Activated CD8-positive, alpha-beta memory T cell treated with anti-CD3 and anti-CD28 coated beads, Interleukin-2, amount 50 U/mL, for 4 hours (primary cell): ENCODE measurements at places on chromosomes 3 and 15.

- DNase-seq = no peak
These were observed 601 bp upstream of the HYAL2 start for GRCh38 chr3:50323092-50323600.

- DNase-seq = no peak
These were observed 233.3 kb downstream of the RBMS3 start for GRCh38 chr3:29514170-29514569.

DNA sequence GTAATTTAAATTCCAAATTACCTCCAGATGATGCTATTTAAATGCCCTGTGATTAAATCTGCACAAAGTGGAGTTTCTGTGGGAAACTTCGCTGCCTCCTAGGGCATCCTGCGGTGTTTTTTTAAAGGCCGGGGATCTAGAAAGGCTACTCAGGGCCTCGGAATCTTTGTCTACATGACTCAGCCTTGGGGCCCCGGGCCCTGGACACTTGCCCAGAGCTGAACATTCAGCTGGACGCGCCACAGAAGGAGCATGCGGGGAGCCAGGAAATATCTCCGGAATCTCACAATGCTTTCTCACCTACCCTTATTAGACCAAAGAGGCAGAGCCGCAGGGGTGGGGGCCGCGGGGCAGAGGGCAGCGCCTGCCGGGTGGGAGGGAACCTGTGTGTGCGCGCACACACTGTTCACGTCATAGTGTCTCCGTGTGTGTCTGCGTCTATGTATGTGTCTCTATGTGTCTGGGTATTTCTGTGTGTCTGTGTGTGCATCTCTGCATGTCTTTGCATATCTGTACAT, 145.5 kb upstream of the TPM1 start:
- DNase-seq = no peak

DNA sequence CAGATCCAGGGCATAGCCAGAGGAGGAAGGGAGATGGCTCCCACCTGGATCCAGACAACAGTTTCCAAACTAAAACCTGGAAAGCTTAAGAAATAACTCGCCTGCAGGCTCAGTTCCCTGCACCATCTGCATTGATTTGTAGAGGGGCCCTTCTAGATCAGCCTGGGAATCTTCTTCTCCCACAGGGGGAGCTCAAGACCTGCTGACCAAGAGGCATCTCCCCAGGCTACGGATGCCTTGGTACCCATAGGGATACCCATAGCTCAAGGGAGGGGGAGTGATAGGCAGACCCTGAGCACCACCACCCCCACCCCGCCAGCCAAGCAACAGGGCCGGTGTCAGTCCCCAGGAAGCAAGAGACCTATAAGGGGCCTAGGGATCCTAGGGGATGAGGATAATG, 28.0 kb upstream of the DCLK3 start:
- DNase-seq = no peak

DNA sequence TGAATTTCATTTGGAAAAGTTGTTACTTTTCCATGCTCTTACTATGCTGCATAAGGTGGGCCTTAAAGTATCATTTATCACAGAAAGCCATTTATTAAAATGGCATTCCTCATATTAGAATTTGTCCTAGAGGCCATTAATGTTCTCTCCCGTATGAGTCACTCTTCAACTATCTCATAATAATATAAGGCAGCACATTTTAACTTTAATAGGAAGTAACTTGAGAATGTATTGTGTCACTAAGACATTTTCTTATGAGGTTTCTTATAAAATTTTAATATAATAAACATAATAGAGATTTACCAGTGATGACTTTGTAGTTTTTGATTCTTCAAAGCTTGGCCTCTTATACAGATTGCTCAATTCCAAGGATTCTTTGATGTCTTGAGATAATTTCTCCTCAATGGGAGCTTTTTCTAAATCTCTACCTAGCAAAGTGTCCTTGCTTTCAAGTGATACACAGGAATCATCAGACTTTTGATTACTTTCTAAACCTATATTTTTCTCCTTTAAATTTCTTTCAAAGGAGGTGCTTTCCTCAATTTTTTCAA, 74.7 kb downstream of the ZBBX start:
- DNase-seq = no peak

DNA sequence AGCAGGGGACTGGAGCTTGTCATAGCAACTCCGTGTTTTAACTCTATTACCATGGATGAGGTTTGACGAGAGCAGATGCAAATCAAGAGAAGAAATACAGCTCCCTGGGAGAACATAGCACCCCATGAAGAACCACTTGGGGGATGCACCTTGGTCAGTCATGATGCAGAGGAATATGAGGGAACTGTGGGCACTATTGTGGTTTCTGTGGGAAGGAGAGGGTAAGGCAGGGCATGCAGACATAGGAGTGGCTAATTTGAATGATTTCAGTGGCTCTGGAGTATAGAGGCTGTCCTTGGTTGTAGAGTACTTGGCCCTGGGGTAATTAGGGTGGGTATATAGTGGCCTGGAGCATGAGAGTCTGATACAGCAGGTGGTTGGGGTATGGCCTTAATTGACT, 131.9 kb downstream of the EDEM1 start:
- no peak for DNase-seq

- DNase-seq = peak; percentile 29
These were observed 52.6 kb downstream of the NMD3 start for GRCh38 chr3:161273589-161274218.

DNA sequence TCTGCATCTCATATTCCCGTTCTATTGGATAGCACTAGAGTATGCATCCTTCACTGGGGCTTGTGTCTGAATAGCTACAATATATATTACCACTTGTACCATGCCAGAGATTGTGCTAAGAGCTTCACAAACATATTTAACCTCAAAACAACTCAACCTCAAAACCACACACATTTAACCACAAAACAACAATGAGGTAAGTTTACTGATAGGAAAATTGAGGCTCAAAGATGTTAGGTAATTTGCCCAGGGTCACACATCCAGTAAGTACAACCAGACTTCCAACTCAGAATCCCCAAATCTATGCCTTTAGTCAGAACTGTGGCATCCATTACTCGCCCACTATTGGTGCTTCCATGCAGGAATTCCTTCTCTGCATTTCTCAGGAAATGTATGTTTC, 220.0 kb downstream of the FAM43A start:
- no peak for DNase-seq

GRCh38 chr3:5271372-5271683, 83.8 kb downstream of the EDEM1 start:
- DNase-seq = no peak

- no peak for DNase-seq
These were observed 67.9 kb downstream of the ATP8B4 start for GRCh38 chr15:50050986-50051743.

- no peak for DNase-seq
These were observed 16.2 kb downstream of the MBNL1 start for GRCh38 chr3:152284906-152285305.

DNA sequence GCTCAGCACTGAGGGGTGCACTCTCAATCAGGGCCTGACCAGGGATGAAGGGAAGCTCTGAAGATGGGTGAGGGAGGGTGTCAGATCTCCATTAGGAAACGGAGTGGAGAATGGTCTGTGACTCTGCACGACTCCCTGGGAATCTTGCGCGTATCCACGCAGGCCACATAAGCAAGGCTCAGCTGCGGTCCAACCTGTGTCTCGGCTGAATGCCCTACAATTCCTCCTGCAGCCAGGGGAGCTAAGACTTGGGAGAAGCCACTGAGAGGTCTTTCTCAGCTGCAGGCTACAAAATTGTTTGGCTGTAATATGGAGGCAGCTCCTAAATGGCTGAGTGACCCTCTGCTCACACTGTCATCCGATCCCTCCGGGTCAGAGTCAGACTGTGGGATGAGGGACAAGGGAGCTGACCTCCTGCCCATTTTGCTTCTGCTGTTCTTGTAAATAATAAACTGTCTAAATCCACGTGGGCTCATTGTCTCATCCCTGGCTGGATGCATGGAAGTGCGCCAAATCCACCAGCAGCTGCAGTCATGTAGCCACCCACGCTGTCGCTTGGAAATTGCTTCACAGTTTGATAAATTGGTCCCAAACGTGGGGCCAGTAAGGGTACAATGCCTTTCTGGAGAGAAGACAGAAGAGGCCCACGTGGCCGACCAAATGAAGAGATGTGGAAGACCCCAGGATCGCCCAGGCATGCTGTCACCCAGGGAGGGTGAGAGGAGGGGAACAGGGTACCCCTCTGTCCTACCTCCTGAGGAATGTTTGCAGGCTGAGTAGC, 30.5 kb downstream of the ALS2CL start:
- DNase-seq = no peak

DNA sequence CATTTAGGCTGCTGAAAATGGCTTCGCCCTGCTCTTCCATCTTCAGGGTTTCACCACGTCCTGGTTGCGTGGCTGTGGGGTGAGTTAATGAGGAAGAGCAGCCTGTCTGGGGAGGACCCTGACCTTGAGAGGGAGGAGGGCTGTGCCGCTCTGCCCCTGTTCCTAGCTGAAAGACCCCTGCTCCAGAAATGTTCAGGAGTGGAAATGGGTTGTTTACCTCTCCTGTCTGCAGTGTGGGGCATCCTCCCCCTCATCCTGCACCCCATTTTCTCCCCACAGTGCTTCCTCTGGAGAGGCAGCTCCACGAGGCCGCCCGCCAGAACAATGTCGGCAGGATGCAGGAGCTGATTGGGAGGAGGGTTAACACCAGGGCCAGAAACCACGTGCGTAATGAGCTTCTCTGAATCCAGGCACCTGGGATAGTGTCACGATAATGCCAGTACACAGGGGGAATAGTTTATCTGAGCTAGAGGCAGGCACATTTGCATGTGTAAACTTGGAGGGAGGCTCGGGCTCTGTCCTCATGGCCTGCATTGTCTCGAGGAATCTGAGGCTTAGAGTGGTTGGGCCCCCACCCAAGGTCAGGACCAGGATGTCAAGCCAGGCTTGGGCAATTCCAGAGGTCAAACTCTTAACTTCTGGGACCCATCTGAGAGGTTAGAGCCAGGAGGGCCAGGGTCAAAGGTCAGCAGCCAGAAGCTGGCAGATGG, 4.0 kb downstream of the ANKDD1A start:
- no peak for DNase-seq

DNA sequence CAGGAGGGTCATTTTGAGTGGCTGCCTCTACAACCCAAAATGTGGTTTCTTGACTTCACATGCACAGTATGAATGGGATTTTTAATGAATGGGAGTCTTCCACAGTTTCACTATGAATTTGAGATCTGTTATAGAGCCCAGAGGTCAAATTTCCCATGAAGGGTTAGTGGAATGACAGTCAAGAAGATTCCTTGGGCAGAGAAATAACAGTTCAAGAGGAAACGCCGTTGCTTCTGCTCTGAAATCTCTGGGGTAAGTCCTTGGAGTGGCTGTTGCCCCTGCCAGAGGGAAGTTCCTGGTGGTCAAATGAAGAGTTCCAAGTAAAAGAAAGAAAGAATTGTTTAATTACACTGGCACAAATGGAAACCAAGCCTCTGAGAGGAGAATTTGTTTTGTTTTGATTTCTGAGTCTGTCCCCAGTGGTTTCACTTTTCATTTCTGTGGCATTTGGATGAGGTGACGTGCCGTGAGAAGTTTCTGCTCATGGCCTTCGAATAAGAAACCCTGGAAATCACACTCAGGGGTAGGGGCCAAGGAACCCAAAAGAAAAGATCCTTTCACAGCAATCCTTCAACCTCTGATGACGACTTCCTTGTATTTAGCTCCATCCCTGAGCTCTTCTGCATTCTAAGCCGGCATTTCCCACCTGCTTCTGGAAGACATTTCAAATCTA, 77.5 kb upstream of the IL12A start:
- DNase-seq = no peak

GRCh38 chr3:80261082-80261481, 493.3 kb upstream of the ROBO1 start:
- no peak for DNase-seq

DNA sequence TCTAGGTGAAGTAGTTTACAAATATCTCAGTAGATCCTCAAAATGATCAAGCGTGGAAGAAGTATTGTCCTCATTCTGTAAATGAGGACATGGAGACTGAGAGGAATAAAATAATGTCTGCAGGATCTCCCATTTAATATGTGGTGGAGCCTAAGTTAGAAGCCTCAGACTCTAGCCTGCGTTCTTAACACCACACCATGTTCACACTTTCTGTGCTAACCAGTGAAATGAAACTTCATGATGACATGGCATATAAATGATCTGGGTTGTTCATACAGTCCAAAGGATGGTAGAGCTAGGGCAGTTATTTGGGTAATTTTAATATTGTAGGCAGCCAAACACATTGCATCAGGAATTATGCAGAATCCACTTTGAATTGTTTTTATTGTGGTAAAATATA, 25.1 kb upstream of the APH1B start:
- DNase-seq = no peak

DNA sequence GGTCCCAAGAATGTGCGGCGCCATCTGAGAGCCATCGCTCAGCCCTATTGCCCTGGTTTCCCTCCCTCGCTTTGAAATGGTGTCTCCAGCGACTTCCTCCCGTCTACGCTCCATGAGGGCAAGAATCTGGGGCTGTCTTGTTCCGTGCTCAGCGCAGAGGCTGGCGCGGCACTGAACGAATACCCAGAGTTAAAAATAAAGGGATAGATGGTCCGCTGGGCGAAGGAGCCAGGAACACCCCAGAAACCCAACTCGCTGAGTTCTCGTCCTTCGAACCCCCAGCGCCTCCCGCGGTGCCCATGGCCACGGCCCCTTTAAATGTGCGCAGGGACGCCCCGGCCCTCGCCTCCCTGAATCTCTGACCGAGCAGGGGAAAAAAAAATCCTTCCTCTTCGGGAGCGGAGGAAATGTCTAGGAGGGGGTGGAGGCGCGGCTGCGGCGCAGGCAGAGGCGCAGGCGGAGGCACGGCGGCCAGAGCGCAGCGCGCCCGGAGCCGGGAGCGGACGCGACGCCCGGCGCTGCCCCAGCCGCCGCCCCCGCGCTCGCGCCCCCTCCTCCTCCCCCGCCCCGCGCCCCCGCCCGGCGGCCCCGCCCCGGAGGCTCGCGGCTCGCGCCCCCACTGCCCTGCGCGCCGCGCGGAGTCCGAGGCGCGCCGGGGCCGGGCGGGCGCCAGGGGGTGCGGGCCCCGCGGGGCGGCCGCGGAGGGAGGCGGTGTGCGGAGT, 8.5 kb upstream of the FGD5 start:
- DNase-seq = no peak

DNA sequence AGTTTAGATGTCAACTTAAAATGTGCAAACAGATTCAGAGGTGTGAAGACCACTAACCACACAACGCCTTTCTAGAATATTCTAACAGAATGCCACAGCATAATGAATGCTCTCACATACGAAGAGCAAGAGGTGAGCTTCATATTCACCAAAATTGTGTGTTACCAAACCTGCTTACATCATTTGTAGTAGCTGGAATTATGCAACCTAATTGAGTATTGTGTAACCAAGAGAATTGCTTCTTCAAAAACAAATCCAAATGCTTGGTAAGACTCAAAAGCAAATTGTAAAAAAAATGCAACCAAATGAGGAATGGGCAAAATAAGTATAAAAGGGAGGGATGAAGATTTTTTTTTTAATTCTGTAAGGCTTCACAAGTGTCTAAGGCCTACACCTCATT, 160.7 kb downstream of the TAFA4 start:
- no peak for DNase-seq

DNA sequence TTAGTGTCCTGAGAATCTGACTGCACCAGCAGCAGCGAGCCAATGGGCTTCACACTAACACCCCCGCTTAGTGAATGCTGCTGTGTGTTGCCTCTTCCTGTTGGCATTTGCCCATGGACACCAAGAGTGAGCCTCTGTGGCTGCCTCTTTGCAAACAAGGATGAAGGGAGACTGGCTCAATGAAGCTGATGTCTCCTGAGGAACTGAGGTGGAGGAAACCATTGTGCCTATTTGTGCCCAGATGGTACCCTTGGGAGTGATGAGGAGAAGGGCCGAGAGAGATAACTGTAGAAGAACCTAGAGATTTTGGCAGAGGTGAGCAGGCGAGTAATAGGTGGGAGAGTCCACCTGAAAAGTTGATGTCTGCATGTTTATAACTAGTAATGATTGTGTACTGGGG, 51.2 kb downstream of the IL20RB start:
- no peak for DNase-seq
